ENCODE measurements at places on chromosomes 7 and 10.

GRCh38 chr7:107430057-107430456, 39.8 kb upstream of the GPR22 start:
- DNase-seq: no peak

DNA sequence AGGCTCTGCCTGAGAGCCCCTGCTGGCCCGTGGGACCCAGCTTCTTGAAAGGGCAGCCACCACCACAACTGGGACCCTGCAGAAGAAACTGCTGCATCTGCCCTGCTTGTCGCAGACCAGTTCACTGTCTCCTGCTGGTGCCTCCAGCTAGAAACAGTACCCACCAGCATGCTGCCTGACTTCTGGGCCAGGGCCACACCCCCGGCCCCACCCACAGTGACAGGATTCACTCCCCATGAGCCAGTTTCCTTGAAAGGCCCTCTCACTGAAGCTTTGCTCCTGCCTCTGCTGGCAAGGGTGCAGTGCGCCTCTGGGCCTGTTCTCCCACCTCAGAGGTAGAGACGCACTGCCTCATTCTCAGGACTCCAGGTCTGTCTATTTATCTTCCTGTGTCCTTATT, 32.4 kb downstream of the ANXA11 start:
- no peak for DNase-seq

DNA sequence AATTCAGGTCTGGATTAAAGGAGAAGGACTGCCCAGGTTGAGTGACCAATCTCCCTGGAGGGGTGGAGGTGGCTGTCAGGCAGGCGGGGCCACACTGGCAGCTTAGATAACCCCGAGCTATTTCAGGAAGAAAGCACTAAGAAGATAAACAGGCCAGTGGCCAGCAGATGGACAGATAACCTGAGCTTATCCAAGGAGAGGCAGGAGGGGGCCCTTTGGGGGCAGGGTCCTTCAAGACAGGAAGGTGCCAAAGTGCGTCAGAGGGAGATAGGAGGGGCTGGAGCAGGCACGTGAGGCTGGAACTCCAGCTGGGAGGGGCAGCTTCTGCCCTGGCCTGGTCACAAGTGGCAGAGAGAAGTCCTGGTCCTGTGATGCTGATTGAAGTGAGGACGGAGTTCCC, 29.8 kb upstream of the PODXL start:
- DNase-seq: no peak

DNA sequence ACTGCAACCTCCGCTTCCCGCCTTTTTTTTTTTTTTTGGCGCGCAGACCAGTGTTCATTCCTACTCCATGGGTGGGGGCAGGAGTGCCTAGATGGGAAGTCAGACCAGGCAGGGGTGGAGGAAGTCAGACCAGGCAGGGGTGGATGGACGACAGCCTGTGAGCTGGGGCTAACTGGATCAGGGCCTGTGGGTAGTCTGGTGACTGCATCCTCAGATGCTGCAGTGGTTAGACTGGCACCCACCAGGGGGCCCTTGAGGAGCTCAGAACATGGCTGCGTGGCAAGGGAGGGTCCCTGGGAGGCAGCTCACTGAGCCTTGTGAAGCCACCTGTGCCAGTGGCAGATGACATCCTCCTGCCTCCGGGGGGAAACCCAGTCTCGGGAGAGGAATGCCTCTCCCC, 35.1 kb downstream of the RCC1L start:
- no peak for DNase-seq

Measured in inflammatory macrophage treated with lipopolysaccharide for 1 hour (primary cell).